Kidney epithelial cell (primary cell): ENCODE measurements at places on chromosomes 5 and 9.

DNA sequence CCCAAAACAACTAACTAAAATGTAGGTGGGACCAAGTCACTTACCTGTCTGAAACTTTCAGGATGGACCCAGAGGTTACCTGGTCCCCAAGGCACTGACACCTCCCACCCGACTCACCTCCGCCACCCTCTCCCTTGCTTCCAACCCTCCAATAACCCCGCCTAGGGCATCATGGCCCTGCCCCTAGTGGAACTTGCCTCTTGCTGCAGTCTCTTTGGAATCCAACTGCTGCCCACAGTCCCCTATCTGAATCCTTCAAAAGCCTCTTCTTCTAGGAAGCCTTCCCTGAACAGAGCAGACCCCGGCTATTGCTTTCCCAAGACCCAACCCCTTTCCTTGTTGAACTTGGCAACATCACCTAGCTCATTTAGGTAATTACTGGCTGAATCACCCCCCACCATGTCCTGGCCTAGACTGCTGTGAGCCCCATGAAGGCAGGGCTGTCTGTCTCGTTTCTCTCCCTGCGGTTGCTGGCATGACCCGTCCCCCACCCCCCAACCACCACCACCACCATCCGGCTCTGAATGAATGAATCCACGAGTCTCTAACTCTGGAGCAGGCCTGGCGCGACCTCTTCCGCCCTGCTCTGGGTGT lies 9.4 kb downstream of the CRB2 start:
- DNase-seq = no peak

- DNase-seq = no peak
Measured at GRCh38 chr9:118418887-118419565, 714.8 kb downstream of the TLR4 start.

GRCh38 chr9:19119801-19120440 lies 7.4 kb downstream of the PLIN2 start:
- no peak for DNase-seq

DNA sequence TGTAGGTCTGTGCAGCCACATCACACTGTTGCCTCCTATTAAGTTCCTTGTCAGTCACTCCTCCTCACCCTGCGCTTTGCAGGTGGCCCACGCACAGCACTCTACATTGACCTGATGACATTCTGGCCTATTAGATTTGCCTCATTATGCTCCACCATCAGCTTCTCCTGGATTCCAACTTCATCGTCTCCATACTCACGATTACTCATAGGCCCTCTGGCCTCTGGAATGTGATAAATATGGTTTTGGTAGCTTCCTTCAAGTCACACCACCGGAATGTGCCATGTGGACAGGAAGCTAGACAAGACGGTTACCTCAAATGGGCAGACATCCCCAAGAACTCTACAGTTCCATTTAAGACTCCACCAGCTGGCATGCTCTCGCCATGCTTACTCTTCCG lies 158.0 kb upstream of the LHFPL2 start:
- no peak for DNase-seq

DNA sequence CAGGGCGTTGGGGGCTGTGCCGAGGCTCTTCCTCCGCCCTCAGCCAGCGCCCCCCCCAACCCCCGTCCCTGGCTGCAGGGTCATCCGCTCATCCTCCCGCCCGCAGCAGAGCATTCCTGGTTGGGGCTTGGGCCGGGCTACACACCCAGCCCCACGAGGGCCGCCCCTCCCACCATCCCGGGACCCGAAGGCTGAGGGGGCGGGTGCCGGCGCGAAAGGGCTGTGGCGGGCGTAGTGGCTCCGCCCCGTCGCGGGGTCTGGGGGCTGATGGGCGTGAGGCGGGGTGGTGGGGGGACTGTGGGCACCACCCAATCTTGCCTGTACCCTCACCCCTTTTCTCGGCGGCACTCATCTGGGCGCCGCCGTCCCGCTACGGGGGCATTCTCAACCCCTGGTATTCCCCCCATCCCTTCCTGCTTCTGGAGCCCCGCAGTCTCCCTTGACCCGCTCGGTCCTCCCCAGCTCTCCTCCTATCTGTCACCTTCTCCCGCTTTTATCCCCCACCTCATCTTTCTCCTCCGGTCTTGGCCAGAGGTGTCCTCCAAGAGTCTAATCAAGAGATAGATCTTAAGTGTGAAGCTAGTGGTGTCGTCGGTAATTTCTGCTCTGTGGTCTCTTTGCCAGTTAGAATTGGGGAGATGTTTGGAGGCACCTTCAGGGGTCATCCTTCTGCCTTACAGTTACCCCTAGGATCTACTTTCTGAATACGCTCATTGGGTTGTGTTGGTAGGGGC lies 1.6 kb downstream of the FER start:
- no peak for DNase-seq

GRCh38 chr5:131495536-131496399 lies 139.3 kb downstream of the RAPGEF6 start:
- no peak for DNase-seq

GRCh38 chr5:82812575-82812974 lies 264.6 kb downstream of the TMEM167A start:
- DNase-seq = no peak

DNA sequence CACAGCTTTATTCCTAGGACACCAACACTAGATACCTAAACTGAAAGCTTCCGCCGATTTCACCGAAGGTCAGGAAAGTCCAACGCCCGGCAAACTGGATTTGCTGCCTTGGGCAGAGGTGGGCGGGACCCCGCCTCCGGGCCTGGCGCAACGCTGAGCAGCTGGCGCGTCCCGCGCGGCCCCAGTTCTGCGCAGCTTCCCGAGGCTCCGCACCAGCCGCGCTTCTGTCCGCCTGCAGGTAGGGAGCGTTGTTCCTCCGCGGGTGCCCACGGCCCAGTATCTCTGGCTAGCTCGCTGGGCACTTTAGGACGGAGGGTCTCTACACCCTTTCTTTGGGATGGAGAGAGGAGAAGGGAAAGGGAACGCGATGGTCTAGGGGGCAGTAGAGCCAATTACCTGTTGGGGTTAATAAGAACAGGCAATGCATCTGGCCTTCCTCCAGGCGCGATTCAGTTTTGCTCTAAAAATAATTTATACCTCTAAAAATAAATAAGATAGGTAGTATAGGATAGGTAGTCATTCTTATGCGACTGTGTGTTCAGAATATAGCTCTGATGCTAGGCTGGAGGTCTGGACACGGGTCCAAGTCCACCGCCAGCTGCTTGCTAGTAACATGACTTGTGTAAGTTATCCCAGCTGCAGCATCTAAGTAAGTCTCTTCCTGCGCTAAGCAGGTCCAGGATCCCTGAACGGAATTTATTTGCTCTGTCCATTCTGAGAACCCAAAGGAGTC lies at the start of gene CD274:
Gene CD274, plus strand, starts transcription at position 184 of the 733 bp plus-strand sequence. CDS start 5,572 bp downstream, outside the sequence.
- peak; percentile 80 for DNase-seq

DNA sequence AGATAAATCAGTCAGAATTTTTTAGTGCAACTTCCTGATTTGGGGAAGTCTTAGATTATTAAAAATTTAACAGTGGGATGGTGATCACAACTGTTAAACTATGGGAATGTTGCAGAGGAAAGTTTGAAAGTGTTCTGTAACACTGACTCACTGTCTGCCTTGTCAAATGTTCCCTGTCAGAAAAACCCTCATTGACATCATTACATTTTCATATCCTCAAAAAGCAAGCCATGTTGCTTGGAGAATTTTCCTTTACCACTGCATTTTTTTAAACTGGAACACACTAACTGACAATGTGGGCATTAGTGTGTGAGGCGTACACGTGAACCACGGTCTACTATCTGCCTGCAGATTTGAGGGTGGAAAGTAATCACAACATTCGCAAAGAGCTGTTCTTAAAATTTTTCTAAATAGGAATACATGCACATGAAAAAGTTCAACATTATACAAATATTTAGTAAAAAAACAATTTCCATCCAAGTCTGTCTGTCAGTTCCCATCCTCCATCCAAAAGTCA lies 28.6 kb upstream of the IL7R start:
- DNase-seq = no peak
